ENCODE measurements at places on chromosomes 5 and 9.

- no peak for DNase-seq
These were observed 50.4 kb downstream of the SHOC1 start for GRCh38 chr9:111744363-111744762.

- DNase-seq: no peak
These were observed 223.4 kb upstream of the FAM174A start for GRCh38 chr5:100311806-100312205.

- no peak for DNase-seq
These were observed 1564.4 kb downstream of the EFNA5 start for GRCh38 chr5:106106384-106106783.

- no peak for DNase-seq
These were observed 375.3 kb upstream of the PRR16 start for GRCh38 chr5:120088836-120089235.

GRCh38 chr5:122077366-122078115, 518 bp downstream of the LOX start:
- DNase-seq: no peak

GRCh38 chr9:94584555-94584954, 9.1 kb downstream of the FBP2 start:
- no peak for DNase-seq

- DNase-seq: no peak
These were observed 78.9 kb downstream of the PARP8 start for GRCh38 chr5:50745221-50745910.

DNA sequence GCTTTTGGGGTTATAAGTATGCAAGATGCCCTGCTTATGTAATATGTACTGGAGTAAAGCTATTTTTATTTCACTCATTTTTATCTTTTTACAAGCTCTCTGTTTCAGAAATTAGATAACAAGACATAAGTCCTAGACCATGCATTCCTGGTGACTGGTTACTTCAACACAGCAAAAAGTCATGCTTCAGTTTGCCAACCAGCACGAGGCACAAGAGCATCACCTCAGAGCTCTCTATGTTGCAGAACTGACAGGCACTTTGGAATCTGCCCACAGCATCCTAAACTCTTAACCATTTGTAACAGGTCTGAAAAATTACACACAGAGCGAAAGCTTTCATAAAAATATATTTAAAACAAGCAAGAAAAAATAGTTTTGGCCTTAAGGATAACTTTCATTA, 112.8 kb downstream of the MARCHF11 start:
- no peak for DNase-seq

DNA sequence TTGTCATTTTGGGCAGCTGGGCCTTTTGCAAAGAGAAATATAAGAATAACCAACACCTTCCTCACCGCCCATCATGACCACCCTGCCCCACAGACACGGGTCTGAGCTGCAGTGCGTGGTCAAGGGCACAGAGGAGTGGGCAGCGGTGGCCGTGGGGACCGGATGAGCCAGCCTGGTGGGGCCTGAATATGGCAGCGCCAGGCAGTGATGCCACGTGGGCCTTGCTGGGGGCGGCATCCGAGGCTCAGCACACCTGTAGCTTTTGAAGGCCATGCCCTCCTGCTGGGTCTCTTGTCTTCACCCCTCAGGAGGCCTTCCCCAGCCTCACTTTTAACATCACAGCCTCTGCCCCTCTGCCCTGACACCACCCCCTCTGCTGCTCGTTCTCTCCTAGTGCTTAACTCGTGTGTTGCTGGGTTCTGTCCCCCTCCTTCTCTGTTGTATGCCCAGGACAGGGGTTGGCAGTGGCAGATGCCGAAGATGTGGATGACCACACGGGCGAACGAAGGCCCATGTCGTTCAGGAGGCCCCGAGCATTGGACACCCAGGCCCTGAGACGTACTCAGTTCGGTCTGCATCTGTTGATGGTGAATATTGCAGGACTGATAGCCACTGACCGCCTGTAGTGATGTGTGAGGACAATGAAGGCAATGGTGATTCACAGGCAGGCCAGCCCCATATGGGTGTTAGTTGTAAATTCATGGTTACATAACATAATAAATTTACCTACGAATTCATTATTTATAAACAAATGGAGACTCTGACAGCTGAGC, 46.0 kb downstream of the AHRR start:
- DNase-seq: no peak

DNA sequence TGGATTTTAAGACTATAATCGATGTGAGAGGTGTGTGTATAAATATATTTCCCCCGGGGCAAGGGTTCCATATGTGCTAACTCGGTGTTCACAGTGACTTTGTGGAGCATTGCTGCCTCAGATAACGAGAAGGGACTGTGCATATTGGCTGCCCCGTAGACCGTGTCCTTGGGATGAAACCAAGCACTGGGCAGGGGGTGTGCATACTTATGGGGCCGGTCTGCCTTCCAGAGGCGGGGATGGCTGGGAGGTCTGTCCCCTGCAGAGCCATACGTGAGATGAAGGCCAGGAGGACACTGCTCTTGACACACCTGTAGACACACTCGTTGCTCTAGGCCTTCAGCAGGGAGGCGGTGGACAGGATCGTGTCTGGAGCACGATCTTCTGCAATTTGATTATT, 56.0 kb upstream of the ZNF354A start:
- no peak for DNase-seq

Measured in germinal center (tissue), 1 donor.